ENCODE measurements at places on chromosomes 13 and 19.

DNA sequence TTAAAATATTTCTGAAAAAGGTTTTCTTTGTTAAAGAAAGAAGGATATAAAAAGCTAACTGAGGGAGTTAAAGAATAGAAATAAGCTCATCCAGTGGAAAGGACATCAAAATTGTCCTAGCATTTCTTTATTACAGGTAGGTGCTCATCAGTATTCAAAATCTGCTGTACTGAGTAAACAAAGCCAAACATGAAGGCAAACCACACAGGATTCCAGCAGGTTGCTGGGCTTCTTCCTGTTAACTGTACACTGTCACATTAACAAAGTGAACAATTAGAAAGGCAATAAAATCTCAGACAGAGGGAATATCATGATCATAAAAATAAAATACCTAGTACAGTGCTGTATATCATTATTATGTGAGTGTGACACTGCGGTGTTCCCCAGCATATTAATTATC, 1541.0 kb downstream of the SLITRK5 start:
- no peak for DNase-seq

- no peak for DNase-seq
These were observed 5.8 kb downstream of the URI1 start for GRCh38 chr19:29947871-29948270.

- DNase-seq, result no peak
These were observed 4.4 kb upstream of the SHC2 start for GRCh38 chr19:465056-465816.

GRCh38 chr13:29556742-29557141, 38.7 kb downstream of the SLC7A1 start:
- DNase-seq, result no peak

GRCh38 chr19:35629332-35629633, 447 bp downstream of the RBM42 start:
- DNase-seq, result no peak

GRCh38 chr19:11861301-11861700, 12.8 kb downstream of the ZNF439 start:
- no peak for DNase-seq

DNA sequence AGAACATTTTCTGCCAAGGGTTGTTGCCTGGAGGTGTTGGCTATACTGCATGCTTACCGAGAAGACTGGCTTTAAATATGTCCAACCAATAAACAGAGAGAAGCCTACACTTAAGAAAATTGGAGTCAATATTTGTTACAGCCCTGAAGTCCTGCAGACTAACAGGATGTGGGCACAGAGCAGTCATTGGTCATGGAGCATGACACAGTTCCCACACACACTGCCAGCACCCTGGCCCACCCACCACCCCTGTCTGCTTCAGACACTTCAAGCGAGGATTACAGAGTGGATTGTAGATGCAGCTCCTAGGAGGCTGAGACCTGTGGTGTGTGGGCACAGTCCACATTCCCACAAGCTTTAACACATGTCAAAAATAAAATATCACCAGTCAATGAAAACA, 21.0 kb upstream of the SERP2 start:
- DNase-seq, result no peak

DNA sequence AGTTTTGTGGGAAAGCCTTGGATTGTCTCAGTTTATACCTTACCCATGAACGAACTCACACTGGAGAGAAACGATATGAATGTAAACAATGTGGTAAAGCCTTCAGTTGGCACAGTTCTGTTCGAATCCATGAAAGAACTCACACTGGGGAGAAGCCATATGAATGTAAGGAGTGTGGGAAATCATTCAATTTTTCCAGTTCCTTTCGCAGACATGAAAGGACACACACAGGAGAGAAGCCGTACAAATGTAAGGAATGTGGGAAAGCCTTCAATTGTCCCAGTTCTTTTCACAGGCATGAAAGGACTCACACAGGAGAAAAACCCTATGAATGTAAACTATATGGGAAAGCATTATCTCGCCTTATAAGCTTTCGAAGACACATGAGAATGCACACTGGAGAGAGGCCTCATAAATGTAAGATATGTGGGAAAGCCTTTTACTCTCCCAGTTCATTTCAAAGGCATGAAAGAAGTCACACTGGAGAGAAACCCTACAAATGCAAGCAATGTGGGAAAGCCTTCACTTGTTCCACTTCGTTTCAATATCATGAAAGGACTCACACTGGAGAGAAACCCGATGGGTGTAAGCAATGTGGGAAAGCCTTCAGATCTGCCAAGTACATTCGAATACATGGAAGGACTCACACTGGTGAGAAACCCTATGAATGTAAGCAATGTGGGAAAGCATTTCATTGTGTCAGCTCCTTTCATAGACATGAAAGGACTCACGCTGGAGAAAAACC, 7.5 kb upstream of the ZNF440 start:
- no peak for DNase-seq

DNA sequence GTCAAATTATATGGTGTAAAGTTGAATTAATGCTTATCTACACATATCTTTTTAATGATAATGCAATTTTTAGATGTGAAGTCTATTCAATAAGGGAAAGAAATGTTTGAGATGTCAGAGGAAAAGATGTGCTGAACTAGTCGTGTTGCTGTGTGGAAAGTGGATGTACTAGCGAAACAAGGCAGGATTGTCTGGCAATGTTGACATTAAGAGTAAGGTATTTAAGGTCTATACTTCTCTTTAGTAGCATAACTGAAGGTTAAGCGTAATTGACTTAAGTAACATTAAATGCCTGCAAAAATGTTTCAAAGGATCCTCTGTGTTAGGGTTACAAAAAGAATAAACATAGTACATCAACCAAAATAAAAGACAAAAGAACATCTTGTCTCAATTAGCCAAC, 787.3 kb upstream of the KLHL1 start:
- DNase-seq, result peak; percentile 65

Measured in HepG2 (cell line).